ENCODE measurements at places on chromosomes 1 and 21.

DNA sequence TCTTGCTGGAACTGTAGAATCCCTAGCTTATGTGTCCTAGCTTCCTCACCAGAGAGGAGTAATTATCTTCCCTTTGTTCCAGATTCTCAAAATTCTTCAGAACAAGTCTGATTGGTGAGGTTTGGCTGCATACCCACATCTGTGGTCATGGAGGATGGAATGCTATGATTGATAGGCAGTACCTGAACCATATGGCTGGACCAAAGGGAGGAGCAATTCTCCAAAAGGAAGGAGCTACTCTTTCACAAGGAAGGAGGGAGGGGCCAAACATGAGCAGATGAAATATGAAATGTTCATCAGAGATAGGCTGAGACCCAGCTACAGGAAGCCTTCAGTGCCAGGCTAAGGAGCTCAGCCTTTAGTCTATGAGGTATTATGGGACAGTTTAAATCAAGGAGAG, 5.0 kb upstream of the RNF19B start:
- no peak for DNase-seq

DNA sequence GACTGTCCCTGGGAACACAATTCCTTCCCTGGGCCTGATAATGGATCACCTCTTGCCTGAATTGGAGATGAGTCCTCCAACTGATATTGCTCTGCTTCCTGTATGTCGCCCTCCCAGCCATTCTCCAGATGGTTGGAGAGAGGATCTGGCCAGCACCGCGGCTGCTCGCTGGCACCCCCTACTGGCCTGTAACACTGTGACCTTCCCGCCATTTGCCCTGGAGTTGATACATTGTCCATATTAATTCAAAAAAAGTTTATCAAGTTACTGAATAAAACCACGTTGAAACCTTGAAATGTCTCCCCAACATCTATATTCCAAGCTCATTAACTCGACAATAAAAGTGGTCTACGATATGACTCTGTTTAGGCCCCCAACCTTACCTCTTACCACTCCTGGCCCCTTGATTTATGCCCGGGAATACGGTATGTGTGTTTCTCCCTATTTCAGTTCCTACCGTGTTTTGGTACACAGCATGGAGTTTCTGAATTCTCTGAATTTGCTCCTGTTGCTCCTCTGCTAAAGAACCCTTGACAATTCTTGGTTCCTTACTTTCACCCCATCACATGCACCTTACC, 241.8 kb upstream of the KIAA0040 start:
- no peak for DNase-seq

DNA sequence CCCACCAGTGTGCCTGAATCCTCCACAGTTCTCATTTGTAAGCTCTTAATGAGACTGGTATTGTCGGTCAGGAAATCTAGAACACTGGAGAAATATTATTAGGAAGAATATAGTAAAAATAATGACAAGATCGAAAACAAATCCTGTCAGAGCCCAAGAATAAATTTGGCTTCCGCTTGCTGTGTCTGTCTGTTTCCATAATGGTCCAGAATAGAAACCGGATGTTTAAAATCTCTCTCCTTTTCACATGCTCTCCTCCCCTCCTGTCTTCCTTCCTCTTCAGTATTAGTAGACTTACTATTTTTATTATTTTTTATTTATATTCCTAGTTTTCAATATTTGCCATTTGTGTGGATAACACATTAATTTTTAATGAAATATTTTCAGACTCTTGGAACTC, 187.7 kb downstream of the SDCCAG8 start:
- no peak for DNase-seq

DNA sequence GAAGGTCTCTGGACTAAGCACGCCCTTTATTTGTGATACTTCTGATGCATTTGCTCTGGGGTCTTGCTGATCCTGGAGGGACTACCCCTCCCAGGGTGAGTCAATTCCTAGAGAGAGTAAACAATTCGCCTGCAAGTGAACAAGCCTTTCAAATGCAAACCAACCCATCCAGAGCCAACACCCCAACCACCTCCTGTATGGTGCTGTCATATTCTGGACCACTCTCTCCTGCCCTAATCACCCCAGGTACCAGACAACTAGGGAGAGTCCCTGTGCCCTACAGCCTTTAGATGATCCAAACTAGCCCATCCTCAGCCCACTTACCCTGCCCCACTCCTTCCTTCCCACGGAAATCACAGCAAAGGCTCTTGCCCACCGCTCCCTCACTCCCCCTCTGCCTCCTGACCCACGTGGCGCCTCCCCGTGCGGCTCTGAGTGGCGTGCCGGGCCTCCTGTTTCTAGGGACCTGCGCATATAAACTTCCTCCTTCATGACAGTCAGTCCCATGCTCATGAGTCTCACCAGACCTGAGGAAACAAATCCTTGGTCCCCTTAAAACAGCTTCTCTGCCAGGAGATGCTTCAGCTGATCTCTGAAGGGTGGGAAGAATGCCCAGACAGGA, 37.2 kb downstream of the ACTA1 start:
- no peak for DNase-seq

DNA sequence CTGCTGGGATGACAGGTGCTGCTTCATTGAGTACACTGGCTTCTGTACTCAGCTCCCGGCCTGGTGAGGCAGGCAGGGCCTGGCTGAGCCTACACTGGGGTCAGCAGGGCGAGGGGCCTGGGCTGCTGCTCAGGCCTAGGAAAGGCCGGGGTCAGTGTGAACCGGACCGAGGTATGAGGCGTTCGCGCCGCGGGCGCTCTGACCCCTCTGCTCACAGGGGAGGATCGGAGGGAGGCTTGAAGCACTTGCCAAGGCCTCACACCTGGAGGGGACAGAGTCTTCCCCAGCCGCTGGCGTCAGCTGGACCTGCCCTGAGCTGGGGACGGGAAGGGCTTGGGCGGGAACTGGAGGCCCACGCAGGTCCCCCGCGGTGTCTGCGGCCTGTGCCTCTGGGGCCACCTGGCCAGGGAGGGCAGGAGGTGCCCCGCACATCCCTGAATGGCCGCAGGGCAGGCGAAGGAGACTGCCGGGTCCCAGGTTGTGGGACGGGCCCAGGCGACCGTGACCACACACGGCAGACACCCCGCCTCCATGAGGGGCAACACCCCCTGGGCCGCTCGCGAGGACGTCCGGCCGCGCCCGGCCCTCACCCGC, 466 bp downstream of the PEX10 start:
- DNase-seq: peak; percentile 68

DNA sequence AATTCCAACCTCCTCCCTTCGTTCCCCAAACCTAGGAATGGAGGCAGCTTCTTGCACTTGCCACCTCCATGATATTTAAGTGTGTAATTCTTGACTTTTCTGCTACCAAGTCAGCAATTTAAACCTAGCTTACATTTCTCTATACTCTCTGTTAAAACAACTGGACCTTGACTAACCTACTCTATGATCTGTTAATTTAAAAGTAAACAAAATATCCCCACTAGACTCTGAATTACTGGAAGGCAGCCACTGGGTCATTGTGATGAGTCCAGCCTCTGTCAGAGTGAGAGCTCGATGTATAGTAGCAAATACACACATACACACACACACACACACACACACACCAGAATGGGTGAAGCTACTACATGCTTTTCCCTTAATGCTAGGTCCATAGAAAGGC, 40.0 kb upstream of the DHCR24 start:
- DNase-seq: no peak

DNA sequence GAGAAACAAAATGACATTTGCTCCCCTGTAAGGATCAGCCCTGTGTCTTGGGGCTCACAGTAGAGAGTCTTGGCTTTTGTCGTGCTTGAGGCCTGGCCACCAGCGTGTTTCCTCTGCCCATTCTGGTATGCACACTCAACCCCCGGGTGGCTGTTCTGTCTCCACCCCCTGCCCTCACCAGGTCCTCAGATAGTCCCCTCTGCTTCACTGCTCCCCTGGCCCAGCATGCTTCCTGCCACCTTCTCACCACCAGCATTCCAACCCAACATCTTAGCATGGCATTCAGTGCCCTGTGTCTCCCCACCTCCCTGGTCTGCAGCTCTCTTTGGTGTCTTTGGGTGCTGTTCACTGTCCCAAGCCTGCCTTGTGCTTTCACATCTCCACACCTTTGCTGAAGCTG, 16.2 kb downstream of the ZNF362 start:
- DNase-seq: no peak

DNA sequence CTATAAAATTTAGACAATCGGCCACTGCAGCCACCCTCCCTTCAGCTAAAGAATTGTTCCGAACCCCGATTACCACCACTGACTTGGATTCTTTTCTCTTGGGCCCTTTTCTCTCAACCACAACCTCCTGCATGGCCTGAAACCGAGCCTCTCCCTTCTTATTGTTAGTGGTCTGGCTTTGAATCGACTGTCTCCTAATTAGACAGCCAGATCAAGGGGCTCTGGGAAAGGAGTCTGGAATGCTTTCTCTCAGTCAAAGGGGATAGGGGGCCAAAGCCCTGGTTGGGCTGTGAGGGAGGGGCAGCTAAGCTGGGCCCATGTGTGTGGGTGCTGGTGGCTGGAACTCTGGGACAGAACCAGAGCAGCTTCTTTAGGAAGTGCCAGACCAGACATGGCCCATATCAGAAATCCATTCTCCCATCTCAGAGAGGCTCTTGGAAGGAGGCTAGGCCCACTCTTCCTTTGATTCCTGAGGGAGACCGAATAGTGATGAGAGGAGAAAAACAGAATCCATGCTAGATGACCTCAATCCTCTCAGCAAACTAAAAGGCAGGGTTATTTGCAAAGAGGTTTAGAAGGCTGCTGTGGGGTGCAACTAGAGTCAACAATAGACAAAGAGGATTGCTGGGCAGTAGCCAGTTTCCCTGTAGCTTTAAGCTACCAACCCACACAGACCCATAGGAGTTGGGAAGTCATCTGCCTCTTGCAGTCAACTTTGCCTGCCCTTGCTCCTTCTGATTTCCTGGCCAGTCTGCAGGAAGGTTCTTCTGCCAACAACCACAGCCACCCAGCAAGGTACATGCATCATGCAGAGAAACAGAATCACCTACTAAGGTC, 117.6 kb downstream of the AK5 start:
- DNase-seq: no peak

DNA sequence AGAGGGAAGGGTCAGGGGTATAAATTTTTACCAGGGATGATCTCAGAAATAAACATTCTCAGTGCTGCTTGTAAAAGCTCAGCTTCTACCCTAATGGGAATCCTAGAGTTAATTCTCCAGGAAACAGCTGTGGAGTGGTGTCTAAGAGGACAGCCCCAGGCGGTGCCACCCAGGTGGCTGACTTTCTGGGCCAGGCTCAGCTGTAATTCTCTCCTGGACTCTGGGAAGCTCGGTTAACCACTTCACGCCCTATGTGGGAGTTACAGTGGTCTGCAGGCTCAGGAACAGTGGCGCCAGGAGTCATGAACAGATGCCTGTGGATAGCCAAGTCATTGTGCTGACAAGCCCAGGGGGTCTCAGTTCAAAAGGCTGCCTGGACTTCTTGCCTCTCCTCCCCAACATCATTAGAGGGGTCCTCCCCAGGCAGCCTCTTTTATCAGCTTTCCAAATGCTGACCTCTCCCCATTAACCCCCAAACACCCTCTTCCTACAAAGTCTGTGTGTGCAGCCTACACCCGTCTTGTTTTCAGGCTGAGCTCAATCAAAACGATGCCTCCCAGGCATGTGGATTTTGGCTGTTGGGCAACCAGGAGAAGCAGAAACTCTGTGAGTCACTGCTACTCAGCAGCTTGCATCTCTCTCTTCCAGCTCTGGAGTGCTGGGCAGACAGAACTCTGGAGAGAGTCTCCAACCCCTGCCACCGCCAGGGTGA, 1.2 kb downstream of the HHIPL2 start:
- DNase-seq: peak; percentile 58
